ENCODE measurements at places on chromosomes 4 and X. TPM values are rescaled to one million over a fixed set of nuclear protein-coding genes. Genes with fewer than 3 reads are reported as not detected.

Gene ELF4
- total RNA-seq: 26.5 TPM

- no peak for DNase-seq
Measured at GRCh38 chrX:2314831-2315365, 185.9 kb downstream of the DHRSX start.

Gene NLRP2B
- not detected for total RNA-seq

Gene EDNRA
- not detected for total RNA-seq

DNA sequence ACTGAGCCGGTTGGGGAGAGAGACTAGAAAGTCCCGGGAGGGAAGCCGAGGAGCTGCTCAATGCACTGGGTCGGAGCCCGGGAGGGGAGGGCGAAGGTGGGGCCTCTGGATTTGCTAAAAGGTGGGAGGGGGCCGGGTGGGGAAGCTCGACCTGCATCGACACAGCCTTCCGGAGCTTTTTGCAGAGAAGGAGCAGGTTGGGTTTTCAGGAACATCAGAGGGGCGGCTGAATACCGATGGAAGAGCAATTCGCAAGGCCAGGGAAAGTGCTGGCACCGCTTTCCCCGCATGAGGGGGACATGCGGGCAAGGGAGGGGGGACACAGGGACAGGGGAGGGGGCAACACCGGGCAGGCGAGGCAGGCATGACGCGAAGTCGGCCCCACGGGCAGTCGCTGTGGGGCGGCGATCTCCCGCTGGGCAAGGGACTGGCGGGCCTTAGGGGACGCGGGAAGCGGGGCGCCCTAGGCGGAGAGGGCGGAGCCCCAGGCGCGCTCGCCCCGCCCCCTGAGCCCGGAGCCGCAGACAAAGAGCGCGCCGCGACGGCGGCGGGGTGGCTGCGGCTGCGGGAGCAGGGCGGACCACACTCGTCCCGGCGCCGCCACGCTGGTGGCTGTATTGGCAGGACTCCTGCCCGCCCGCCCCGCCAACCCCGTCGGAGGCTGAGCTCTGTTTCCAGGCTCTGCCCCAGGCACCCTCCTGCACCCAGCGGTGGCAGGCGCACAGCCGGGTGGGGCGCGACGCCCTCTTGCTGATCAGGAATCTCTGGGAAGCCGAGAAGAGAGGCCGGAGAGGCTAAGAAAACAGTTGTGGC is 11.6 kb downstream of the PDZD4 start:
- peak; percentile 64 for DNase-seq

GRCh38 chr4:77432717-77433417 is 172.8 kb upstream of the CXCL13 start:
- DNase-seq: no peak

Gene BST1
- 0.32 TPM for total RNA-seq

GRCh38 chr4:83019794-83020494 is 9.3 kb upstream of the LIN54 start:
- DNase-seq: no peak

DNA sequence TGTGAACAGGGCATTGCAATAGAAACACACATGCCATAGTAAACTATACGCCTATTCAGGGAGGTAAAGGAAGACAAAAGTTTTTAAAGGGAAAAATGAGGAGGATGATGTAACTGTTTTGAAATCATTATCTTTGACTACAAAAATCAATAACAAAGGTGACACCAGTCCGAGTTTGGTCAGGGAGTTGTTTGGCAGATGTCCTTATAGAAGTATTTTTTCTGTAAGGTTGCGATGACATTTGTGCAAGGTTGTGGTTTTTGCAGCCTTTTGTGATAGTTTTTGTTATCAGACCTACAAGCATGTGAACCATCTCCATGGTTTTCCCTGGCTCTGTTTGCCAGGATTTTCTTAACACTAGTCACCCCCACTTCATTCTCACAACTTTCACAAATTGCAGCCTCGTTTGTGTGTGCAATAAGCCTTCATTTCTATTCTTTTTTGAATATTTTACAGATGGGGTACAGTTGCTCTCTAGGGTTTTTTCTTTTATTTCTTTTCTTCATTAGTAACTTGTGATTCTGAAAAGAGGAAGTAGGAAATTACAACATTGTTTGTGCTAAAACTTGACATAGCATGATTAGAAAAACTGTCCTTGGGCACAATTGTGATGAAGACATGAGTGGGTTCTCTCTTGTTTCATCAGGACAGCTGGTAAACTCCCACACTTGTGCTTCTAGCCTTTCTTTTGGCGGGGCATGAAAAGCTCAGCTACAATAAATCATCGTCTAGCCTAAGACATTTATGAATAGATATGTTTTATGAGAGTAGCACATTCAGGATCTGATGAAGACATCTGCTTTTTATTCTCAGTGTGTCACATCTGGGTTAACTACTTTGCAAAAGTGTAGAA is 60.2 kb upstream of the PNPLA4 start:
- no peak for DNase-seq

GRCh38 chr4:41635441-41635840 is 97.5 kb downstream of the LIMCH1 start:
- DNase-seq: no peak

GRCh38 chrX:105706041-105706440 is 116.3 kb upstream of the NRK start:
- no peak for DNase-seq

DNA sequence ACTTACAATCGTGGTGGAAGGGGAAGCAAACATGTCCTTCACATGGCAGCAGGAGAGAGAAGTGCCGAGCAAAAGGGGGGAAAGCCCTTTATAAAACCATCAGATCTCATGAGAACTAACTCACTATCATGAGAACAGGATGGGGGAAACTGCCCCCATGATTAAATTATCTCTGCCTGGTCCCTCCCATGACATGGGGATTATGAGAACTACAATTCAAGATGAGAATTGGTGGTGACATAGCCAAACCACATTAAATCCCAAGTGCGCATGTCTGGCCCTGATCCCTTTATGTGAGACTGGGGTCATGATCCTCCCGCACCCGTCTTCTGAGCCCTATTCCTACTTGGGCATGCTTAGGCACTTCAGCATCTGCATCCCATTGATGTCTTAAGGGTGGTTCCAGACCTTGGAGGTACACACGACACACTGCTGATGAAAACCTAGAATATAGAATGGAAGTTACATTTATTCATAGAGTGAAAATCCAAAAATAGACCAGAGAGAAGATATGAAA is 116.0 kb downstream of the PTTG2 start:
- no peak for DNase-seq

- no peak for DNase-seq
Measured at GRCh38 chr4:55159851-55160250, 34.5 kb upstream of the KDR start.

- DNase-seq: no peak
Measured at GRCh38 chr4:152630324-152630723, 49.5 kb downstream of the TMEM154 start.

DNA sequence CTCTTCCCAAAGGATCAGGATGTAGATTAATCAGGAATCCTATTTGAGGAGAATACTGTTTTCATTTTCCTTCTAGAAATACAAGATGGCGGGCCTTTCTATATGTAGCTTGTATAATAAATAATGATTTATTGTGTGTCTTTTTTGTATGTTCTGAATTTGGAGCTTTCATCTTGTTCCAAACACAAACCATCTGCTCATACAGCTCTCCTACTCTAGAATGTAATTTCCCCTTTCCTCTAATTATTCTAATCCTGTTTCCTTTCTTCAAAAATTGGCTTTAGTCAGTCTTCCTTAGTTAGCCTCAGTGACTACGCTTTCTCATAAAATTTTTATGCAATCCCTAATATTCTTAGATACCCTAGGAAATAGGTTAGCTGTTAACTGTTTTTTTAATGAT is 422.2 kb downstream of the INPP4B start:
- no peak for DNase-seq

Gene MAGEA4
- total RNA-seq: not detected

Gene VSIG1
- total RNA-seq: 16.8 TPM

GRCh38 chr4:11743976-11744375 is 315.3 kb upstream of the HS3ST1 start:
- DNase-seq: no peak

Gene CRMP1
- 0.10 TPM for total RNA-seq

DNA sequence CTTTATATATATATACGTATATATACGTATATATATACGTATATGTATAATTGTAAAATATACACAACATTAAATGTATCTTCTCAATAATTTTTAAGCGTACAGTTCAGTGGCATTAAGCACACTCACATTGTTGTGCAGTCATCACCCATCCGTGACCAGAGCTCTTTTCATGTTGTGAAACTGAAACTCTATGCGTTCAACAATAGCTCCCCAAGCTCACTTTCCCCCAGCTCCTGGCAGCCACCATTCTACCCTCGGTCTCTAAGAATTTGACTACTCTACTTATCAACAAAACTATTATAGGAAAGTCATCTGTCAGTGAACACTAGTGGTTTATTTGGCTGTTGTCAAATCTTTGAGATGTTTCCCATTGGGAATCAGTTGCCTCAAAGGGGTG is 621.8 kb upstream of the GALNT7 start:
- no peak for DNase-seq

- DNase-seq: no peak
Measured at GRCh38 chrX:122546269-122546668, 637.8 kb upstream of the GRIA3 start.

GRCh38 chrX:40871385-40872082 is 136.2 kb upstream of the MED14 start:
- DNase-seq: peak; percentile 4

GRCh38 chr4:144574000-144574399 is 72.0 kb upstream of the HHIP start:
- peak; percentile 27 for DNase-seq

GRCh38 chrX:124358800-124359383 is 12.5 kb downstream of the SH2D1A start:
- no peak for DNase-seq

DNA sequence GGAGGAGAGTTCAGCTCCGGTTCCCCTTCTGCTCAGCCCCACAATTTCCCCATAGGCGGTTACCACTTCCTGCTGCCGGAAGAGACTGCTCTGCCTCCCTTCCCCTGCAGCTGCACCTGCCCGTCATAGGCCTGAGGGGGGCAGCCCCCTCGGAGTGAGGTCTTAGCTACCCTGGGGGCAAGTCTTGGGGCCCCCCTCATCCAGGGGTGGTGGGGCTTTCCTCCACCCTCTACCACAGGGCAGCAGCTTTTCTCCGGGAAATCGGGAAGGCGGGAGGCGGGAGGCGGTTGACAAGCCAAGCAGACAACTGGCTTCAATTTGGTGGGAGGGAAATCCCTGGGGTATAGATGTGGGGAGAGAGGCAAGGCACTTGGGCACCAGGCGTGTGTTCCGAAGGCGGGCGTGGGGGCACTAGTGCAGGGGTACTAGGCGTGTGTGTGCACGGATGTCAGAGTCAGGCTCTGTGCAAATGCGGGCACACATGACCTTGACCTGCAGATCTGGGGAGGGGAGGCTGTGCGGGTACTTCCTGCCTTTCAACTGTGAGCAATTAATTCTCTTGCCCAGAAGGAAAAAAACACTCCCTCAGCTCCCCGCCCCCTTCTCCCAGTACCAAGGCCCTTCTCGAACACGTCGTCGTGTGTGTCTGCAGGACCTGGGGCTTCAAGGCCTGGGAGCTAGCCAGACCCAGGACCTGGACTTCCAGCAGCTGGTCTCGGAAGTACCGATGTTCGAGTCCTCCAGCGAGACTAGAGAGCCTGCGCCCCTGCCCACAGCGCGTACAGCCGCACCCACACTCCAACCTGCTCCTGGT is 1.0 kb upstream of the ARHGAP4 start:
- DNase-seq: peak; percentile 92

DNA sequence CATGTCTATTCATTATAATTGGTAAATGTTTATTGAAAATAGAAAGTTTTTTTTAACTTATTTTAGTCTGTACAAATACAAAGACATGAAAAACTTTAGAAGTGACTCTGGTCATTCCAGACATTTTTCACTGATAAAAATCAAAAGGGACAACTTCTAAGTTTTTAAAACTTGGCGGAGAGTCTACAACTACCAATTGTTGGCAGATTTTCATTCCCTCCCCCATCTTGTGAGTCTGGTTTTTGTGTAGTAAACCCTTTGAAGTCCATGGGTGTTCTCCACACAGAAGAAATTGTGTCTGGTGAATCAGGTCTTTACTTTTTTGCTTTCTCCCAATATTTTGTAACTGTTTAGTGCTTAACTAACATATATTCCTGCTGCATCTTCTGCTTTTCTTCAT is 336.5 kb downstream of the PDGFC start:
- no peak for DNase-seq

- DNase-seq: no peak
Measured at GRCh38 chrX:69741721-69742120, 125.8 kb downstream of the EDA start.

GRCh38 chr4:37645736-37646135 is 40.4 kb downstream of the RELL1 start:
- DNase-seq: no peak

Gene TMEM156
- 59.9 TPM for total RNA-seq

Gene COQ2
- 27.9 TPM for total RNA-seq
